ENCODE measurements at places on chromosomes 5 and 9. TPM values are rescaled to one million over a fixed set of nuclear protein-coding genes. Genes with fewer than 3 reads are reported as not detected.

Gene IL5
- not detected for total RNA-seq

Gene IL3
- not detected for total RNA-seq

Gene GALNT10
- 19.0 TPM for total RNA-seq

Gene UBTD2
- 10.9 TPM for total RNA-seq

Gene ABHD17B
- total RNA-seq: 10.9 TPM

DNA sequence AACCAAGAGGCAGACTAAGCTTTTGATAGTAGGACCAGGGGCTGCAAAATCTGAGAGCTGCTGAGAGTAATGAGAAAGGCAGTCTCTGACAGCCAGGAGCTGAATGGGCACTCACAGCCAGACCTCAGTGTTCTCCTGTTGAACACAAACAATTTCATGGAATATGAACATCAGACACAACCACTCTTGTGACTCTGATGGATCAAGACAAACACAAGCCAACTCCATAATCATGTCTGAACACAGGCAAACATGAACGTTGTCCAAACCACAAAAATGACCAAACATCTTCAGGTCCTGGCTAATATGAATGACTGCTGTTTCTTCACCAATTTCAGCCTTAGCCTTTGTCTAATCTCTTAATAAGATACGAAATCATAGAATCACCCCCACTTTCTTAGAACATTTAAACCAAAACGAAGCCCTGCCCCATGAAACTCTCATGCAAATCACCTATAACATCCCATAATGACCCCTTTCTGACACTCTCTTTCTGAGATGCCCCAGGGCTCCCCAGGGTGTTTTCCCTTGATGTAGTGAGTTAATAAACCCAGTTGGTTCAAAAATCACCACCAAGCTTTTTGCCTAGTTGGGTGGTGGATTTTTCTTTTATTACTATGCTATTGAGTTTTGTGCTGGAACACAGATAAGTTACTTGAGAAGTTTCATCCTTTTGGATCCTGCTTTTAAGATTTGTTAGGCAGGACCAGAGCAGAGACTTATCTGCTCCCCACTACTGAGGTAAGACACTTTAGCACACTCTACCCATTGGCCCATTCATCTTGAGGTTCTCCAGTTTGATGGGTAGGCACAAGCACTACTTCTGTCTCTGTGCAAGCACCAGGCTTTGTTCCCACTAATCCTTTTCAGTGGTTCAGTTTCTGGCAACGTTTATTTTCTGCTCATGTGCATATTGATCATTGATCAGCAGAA, 5.9 kb upstream of the ERAP2 start:
- DNase-seq: no peak

DNA sequence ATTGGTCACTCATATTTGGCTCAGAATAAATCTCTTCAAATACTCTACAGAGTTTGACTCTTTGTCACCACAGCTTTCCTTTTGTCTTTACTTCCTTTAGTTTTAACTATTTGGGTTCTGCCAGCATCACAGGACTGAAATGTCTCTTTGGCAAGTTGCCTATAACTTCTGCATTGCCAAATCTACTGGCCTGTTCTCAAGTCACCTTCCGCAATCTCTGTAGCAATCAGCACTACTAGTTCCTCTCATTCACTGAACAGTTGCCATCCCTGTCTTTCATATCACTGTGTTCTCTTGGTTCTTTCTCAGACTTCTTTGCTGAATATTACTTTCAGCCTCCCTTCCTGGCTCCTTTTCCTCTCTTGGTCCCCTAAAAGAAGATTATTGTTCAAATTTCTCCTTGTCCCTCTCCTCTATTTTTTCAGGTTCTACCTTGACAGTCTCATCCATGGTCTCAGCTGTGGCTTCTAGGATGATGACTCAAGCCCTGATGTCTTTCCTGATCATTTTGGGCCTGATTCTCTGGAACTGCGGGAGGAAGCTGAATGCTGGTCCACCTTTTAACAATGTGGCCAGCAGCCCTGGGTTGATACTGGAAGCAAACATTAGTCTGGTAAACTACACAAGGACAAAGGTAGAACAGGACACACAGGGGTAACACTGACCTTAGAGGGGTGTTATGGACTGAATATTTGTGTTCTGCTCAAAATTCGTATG, 44.0 kb upstream of the LIFR start:
- no peak for DNase-seq

DNA sequence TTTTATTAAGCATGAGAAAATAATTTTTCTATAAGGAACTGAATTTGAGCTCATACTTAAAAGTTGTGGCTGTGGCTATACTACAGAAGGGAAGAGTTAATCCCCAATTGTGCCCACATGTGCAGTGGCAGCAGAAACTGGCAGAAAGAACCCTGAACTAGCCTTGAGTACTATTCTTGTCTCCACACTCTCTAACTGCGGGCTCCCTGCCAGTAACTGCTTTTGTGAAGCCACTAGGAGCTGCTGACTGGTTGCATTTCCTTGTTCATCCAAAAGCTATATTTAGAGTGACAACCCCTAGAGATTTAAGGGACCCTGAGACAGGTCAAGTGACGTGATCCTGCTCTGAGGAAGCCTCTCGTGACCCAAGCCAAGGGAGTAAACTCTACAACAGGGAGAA, 238.6 kb downstream of the ELAVL2 start:
- peak; percentile 84 for DNase-seq

DNA sequence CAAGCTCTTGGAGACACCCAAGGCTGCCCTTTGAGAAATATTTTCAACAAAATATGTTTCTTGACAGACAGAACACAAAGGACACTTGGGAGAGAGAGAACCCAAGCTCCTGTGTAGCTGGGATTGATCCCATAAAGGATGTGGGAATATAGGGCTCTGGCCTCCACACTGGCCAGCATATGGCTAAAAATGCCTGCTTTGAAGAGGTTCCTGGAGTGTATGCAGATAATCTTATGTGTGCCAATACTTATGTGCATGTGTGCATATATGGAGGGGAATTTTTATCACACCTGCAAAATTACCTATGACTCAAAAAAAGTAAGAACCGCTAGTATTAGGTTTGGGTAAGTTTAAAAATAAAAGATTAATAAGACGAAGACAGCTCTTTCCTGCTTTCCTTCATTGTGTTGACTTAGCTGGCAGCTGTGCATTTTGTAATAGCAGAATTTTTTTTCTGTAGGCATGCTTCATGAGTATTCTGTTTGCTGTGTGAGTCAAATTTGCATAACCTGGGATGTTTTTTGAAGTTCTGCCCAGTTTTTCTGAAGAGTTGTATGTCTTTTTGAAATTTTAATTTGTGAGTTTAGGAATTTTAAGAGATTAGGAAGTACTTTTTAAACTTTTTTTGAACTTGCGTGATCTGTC, 42.6 kb downstream of the HACD4 start:
- DNase-seq: no peak

DNA sequence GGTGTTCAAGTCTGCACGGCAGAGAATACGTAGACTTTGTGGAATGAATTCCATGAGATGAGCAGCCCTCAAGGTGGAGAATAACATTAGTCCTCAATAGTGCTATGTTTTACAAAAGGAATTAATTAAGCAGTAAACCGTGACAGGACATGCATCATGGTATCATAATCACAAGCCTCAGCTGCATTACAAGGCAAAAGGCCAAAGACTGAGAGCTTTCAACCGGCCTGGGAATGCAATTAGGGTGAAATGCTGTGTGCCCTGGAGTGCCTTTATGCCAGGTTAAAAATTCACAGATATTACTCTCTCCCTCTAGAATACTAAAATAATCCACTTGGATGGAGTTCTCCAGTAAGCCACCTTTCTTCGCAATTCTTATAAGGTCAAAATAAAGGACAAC, 270.6 kb downstream of the MLLT3 start:
- no peak for DNase-seq

- no peak for DNase-seq
These were observed 114.3 kb upstream of the PLPPR1 start for GRCh38 chr9:100914266-100914665.

Measured in left cardiac atrium (tissue), 4 donors.